Astrocyte of the hippocampus (primary cell): ENCODE measurements at places on chromosomes 12 and 14.
A peak's percentile ranks its signal among the peaks of the same experiment; 100 is the strongest.

DNA sequence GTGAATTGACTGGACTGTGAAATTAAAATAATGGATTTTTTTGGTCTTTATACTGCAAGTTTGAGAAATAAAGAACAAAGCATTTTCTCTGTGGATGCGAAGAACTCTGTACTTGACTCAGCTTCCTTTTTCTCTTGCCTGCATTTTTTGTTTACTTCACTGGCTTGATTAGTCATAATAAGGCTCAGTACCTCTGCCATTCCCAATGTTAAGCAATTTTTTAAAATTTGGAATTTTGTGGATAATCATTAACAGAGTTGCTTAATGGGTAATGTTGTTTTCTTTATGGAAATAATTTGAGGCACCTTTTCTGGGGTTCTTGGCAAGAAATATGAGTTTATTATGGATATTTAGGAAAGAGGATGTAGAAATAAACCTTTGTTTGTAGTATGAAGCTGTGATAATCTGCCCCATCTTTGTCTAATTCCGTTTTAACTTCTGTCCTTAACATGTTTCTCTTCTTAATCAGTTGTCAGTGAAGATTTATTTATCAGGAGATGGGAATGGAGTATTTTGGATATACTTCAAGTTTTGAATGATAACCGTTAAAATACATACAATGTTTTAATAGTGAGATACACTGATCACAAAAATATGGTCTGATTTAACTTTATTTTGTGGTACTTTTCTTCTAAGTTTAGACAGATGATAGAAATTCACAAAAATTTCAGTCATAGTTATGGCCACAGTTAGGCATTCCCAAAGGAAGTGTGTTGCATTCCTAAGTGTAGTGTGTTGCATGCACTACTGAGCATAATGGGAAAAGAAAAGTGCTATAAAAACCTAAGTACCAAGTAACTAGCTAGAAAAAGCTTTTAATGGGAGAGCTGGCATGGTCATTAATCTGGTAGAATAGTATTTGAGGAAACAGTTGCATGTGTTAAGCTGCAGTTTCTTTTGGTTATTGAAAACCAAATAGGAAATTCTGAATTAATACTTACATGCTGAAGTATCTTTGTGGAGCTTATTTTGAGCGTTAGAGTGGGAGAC is 27.7 kb downstream of the WNK1 start:
- DNase-seq: peak; percentile 71

- DNase-seq: no peak
Observed at GRCh38 chr12:117762143-117762542, 206.6 kb downstream of the KSR2 start.

DNA sequence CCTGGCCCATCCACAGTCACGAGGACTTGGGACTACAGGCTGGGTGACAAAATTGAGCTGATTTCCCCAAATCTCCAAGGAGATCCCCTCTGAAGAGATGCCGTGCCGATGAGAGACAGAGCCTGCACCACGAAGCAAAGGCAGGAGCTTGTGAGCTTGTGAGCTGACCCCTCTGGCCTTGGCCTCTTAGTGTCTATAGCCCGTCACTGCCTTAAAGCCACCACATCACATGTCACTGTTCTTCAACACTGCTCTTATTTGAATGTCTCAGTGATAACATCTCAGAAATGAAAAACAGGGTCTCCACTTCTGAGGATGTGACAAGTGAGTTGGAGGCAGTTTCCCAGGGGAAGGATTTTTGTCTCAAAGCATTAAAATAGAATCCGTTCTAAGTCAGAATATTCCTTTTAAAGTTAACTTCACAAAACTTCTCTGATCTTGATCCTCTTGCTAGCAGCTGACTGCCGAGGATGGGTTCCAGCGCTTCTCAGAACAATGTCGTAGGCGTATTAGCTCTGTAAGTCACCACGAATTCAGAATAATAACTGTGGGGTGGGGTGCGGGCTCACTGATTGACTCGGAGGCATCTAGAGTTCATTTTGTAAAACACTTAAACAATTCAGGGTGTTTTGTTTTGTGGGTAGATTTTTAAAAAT is 37.5 kb downstream of the CHST11 start:
- DNase-seq: no peak

DNA sequence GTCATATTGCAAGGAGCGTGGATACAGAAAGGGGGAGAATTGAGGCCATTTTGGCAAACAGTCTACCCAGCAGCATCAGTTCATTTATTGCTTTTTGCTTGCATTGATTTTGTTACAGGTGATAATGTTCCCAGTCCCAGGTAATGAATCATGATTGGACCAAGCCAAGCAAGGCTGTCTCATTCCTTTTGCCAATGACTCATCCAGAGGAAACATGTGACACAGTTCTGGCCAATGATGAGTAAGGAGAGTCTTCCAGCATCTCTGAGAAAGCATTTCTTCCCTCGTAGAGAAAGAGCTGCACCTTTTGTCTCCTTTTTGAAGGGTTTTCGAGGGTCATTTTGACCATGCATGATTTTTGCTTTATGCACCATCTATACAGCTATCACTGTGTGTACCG is 68.2 kb downstream of the SLC15A4 start:
- DNase-seq: no peak

DNA sequence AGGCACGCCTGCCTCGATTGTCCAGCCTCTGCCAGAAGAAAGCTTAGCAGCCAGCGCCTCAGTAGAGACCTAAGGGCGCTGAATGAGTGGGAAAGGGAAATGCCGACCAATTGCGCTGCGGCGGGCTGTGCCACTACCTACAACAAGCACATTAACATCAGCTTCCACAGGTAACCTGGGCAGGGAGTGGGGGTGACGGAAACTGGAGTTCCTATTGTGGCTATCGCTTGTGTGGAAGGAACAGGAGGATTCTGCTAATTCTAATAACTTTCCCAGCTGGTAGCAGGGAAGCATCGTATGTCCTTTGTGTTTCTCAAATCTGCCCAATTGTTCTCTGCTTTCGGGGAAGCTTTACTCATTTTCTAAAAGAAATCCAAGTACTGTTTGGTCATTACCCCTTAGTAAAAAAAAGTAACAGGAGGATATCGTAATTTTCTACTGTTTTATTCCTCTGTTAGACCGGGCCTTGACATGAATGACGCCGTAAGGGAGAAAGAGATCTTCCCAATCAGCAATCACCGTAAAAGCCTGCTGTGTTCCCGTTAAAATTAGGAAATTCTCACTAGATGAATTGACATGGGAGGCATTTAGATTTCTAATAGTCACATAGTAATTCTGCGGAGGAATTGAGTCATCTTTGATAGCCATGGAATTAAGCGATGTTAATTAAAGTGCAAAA is 449 bp downstream of the THAP2 start:
- no peak for DNase-seq
